ENCODE measurements at places on chromosomes 3 and 15.

DNA sequence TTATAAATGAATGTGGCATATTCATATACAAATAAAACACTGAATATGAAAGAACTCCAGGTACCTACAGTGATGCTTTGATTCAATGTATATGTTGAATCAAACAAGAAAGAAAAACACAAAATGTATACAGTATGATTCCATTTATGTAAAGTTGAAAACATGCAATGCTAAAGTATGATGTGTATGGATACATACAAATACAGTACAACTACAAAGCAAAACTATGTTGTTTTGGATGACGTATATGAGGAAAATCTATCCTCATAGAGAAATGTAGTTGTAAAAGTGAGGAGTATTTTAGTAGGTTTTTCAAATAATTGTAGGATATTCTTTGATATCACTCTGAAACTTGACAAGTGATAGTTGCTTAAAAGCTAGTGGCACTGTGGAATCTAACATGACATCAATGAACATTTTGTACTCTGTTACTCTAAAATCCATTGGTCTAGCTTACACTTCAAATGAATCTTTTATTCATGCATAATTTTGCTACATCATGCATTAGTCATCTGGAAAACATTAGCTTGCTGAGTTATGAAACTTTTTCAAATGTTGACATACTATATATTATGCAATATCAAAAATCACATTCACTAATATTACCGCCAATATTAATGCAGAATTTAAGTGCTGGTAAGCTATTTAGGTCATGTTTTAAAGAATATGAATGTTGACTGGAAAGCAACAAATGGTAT lies 278.1 kb upstream of the CHRNA7 start:
- no peak for DNase-seq

- DNase-seq = no peak
Measured at GRCh38 chr15:66186049-66186825, 67.3 kb downstream of the MEGF11 start.

- DNase-seq = no peak
Measured at GRCh38 chr15:71189718-71190117, 74.4 kb downstream of the THSD4 start.

- DNase-seq = no peak
Measured at GRCh38 chr3:123521179-123521969, 63.5 kb downstream of the HACD2 start.

DNA sequence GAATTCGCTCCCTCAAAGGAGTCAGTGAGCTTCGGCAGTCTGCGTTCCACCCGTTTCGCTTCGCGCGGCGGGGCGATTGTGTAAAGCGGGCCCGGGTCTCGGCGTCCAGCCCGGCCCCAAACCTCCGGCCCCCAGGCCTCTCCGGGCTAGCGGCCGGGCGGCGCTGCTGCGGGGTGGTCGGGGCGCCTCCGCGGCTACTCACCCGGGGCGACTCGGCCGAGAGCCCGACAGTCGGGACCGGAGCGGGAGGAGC lies 412 bp downstream of the CHDH start:
- no peak for DNase-seq

GRCh38 chr3:177960722-177961121 lies 575.5 kb upstream of the KCNMB2 start:
- DNase-seq = no peak

DNA sequence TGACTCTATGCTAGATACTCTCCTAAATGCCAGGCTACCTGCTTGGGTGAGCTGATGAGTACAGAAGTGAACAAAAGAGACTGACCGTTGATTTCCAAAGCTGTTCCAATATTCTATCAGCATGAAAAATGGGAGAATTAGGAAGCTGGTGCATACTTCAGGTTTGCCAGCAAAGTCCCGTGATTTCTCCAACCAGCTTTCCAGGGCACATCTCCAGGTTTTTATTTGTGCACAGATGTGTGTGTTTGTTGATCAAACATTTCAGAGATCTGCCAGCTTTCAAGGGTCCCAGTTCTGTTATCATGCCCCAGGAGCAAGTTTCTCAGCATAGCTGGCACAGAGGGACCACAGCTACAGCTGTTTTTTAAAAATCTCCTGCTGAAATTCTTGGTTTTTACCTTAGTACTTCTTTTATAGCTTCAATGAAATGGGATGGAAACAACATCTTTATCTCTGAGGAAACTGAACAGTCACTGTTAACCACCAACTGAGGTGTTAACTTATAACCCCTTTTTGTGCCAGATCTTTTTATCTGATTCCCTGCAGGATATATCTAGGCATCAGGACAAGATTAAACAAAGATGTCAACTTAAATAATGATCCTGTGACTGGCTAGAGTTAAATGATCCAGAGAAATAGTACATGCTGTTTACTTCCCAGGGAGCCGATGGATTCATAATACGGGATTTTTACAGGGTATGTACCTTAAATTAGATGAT lies 380.8 kb downstream of the GRM7 start:
- no peak for DNase-seq

DNA sequence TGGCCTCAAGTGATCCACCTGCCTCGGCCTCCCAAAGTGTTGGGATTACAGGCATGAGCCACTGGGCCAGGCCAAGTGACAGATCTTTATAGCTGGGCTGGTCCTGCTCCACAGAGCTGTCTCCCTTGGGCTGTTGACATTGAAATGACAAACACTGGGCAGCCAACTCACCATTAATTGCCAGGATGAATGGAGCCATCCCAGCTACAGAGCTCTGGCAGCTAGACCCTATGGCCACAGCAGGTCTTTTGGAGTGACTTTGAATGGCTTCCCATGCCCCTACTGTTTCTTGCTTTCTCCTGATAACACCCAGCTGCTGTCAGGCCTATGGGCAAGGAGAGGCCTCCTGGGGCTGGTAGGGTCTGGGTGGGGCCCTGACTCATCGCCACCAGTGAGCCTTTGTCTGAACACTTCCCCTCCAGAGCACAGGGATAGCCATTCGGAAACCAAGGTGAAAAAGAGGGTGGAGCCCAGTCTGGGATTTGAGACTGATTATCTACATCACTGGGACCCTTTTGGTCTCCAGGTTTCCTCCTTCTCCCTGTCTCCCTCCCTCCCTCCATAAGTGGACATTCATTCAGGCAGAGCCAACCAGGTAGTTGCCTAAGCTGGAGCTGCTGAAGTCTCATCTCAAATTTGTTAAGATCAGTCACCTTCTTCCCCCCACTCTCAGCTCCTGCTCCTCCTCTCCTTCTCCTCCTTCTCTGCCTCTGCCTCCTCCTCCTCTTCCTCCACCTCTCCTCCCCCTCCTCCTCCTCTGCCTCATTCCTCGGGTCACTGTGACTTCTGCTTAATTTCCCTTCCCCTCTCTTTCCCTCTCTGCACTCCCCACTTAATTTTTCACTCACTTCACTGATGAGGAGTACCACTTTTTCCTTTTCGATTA lies 34.0 kb downstream of the BHLHE40 start:
- no peak for DNase-seq

- no peak for DNase-seq
Measured at GRCh38 chr3:23869977-23870662, 46.7 kb downstream of the NKIRAS1 start.

DNA sequence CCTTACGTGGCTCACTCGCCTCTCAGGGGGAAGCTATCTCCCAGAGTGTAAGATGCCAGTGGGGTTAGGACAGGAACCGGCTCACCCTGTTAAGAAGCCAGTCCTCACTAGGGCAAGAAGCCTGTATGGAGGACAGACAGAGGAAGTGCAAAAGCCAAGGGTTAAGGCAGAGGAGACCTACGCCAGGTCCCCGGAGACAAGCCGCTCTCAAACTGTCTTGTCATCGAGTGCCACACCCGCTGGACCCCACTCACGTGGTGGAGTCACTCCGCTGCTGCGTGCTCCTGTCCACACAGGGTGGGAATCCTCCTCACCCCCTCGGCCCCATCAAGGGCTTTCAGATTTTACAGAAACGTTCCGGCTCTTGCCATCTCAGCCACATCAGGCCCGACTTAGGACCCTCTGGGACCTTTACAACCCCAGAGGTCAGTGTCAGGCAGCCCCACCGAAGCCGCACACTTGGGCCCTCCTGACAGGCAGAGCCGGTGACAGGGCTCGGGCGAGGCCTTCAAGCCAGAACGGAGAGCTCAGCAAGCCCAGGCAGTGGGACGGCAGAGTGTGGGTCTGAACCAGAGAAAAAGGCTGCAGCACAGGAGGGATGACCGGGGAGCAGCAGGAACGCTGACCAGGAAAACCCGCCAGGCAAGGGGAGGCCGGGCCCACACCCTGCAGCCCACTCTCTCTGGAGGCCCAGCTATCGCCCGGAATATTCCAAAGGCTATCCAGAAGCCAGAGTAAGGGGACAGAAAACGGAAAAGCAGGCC lies 61.7 kb downstream of the XXYLT1 start:
- no peak for DNase-seq

- no peak for DNase-seq
Measured at GRCh38 chr15:41423979-41424659, 7.2 kb downstream of the RTF1 start.

DNA sequence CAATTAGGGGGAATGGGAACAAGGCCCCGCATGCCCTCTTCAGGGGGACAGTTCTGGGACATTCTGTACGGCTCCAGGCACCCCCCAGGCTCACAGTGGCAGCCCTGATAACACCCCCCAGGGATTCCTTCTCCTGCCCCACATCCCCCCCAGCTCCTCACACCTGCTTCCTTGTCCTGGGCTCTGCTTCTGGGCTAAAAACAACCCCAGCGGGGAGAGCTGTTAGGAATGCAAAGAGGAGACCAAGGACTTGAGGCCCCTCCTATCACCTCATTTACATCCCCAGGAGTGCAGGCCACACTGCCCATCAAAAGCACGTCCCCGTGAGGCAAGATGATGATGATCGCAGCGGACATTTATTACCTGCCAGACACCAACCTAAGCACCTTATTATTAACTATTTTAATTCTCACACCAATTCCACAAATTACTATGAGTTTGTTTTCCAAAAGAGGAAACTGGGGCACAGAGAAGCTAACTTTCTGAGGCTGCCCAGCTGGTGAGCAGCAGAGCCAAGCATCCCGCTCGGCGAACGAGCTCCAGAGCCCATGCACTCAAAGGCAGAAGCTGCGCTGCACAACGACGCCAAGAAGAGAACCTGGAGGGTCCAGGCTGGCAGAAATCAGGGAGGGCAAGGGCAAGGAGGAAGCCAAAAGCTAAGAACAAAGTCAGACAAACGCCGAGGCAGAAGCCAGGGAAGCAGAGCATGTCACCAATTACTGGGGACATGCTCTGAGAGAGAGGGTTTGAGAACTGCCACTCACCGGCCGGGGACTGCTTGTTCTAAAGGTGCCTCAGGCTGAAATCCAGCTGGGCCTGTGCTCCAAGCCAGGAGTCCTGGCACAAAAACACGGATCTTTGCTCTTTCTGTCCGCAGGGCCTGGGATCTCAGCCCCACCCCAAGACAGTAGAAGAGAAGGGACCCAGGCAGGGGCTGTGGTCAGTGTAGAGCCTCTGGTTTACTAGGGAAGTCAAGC lies 76.2 kb upstream of the NSMCE3 start:
- DNase-seq = no peak

GRCh38 chr3:172155897-172156585 lies 116.7 kb downstream of the FNDC3B start:
- no peak for DNase-seq

GRCh38 chr15:28911310-28911931 lies 25.6 kb downstream of the APBA2 start:
- no peak for DNase-seq
